Right cardiac atrium (tissue), 5 donors: ENCODE measurements at places on chromosomes 7 and 10. TPM values are rescaled to one million over a fixed set of nuclear protein-coding genes. Genes with fewer than 3 reads are reported as not detected.

DNA sequence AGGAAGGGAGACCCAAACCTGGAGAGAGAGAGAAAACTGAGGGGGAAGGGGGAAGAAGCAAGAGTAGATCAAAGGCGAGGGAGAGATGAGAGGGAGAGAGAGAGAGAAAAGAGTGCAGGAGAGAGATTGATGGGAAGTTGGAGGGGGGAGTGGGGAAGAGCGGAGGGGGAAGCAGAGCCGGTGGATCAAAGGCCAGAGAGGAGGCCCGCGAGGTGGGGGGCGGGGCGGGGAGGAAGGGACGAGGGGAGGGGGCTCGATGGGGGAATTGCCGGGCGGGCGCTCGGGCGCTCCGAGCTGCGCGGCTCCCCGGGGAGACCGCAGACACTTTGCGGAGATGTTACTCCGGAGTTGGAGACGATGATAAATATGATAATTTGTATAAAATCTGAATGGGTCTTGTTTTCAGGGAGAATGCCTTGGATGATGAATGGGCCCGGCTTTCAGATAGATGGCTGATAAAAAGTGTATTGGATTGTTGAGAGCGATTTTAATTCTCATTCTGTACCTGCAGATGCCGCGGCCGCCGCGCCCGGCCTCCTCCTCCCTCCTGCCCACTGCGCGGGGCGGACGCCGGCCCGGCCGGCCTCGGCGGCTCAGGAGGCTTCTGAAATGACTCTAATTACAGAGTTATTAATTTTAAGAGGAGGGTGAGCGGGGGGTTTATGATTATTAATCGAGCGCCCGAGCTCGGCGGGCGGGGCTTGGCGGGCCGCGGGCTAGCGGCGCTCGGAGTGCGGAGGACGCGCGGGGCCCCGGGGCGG lies 21.4 kb upstream of the PAX2 start:
- no peak for DNase-seq

- no peak for DNase-seq
Measured at GRCh38 chr10:17406036-17406834, 48.2 kb downstream of the ST8SIA6 start.

- DNase-seq, result no peak
Measured at GRCh38 chr10:55283031-55283430, 482.0 kb upstream of the PCDH15 start.

DNA sequence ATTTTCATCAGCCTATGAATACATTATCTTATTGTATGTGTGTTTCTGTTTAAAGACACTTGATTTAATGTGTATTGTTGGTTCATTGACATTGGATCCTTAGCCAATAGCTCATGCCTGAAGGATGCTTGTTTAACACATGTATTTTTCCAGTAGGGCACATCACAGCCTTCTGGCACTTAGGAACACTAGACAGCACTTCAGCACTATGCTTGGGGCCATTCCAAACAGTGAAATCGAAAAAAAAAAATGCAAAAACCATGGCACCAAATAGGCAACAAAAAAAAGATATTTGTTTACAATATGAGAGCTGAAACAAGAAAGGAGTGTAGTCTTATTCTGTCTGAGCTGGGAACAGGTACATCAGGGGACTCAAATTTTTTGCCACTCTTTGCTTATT lies 262.8 kb downstream of the SLC25A13 start:
- no peak for DNase-seq

- no peak for DNase-seq
Measured at GRCh38 chr10:71814922-71815411, 36.1 kb downstream of the PSAP start.

DNA sequence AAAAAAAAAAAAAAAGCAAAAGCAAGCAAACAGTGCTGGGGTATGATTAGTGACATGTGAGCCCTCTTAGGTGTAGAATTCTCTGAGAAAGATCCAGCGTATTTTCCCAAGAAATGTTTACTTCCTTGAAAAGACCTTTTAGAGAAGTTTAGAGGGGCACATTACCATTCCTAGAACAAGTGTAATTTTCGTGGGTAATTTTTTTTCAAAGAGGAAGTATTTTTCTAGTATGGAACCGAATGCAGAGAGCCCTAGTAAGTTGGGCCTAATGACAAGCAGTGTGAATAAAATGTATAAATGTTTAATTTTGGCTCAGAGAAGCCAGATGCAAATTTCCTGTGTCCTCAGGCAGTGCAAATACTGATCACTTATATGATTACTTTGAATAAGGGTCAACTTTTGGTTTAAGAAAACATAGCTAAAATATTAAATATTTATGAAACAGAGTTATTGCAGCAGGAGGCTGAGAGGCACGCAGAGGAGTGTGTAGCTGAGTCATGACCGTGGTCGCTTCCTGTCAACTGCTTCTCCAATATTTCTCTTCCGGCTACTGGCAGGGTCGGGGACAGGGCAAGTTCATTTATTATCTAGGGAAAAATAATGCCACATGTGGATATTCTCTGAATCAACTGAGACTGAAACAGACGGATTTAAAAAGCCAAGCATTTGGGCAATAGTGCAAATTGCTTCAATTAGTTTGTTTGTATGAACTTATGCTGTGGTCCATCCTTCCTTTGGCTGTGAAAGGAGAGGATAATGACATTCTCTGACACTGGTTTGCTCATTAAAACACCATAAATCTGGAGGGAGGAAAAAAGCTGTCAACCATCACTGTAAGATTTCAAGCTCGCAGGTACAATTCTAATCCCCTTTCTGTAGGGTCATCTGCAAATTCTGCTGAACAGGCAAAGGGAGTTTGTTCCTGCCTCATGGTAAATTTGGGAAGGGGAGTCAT lies 495.2 kb downstream of the GLRX3 start:
- DNase-seq, result no peak

DNA sequence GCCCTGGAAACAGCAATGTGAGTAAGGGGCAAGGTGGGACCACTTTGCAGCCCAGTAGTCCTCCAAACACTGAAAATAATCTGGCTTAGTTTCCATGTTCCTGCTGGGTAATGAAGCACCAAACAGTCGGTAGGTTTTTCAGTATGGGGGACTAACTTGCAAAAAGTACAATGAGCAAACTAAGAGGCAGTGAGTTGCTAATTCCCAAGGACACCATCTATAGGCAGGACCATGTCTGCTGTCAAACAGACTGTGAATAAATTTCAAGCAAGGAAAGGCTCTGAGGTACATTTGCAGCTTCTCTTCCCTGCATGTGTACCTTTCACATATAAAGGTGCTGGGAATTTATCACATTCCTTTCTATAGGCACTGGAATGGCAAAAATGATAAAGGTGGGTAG lies 327.7 kb downstream of the GPR158 start:
- DNase-seq, result no peak

DNA sequence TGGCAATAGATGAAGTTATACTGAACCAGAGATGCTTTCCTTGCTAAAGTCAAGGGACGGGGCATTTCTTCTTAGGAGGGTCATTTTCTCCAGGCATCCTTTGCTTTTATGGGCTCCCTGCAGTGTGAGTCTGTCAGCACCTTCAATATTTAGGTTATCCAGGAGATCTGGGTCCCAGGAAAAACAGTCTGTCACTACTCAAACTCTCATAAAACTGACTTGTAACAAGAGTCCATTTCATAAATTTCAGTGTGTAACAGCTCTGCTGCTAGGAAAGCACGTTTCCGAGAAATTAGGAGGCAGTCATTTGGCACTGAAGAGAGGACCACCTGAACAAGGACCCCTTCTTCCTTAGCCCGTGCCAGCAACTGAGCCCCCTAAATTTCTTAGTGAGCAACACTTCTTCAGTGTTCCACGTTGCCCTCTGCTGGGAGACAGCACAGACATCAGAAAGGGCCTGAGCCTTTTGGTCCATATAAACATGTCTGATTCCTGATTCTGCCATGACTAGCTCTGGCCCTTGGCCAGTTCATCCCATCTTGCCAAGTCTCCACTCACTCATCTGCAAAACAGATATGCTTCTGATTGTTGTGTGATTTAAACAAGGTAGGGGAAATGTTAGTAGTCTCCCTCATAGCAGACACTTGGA lies 7.2 kb downstream of the GCC1 start:
- DNase-seq, result no peak

DNA sequence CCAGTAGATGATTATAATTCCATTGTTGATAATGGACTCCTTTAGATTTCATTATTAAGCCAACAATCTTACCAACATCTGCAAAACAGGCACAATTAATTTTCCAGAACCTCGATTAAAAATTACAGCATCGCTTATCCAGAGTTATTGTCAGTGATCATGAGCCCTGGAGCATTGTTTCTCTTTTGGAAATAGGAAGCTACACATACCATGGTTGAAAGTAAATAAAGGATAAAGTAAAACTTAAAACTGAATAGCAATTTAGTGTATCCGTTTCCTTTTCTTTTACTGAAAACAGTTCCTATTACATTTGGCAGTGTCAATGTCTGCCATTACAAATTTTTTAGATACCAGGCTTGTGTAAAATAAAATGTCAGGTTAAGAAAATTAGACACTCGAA lies 9.9 kb upstream of the HOXA2 start:
- no peak for DNase-seq

- DNase-seq, result no peak
Measured at GRCh38 chr10:126502441-126502840, 114.2 kb upstream of the ADAM12 start.

GRCh38 chr7:53984776-53985175 lies 557.4 kb upstream of the VSTM2A start:
- DNase-seq, result no peak

DNA sequence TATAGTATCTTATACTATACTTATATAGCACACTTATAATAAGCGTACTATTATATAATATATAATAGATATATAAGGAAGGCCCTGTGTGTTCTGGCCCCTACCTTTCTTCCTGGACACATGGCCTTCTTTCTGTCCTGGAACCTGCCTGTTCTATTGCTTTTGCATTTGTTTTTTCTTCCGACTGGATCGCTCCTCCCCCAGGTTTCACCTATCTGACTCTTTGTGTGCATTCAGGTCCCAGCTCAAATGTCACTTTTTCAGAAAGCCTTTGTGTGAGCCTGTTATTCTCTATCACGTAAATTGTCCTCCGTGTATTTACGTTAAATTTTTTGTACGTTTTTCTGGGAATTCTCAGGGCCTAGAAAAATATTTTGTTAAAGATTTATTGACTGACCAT lies 2.9 kb upstream of the TRIM8 start:
- peak; percentile 17 for DNase-seq

- no peak for DNase-seq
Measured at GRCh38 chr10:83607959-83608745, 531.2 kb upstream of the GHITM start.

DNA sequence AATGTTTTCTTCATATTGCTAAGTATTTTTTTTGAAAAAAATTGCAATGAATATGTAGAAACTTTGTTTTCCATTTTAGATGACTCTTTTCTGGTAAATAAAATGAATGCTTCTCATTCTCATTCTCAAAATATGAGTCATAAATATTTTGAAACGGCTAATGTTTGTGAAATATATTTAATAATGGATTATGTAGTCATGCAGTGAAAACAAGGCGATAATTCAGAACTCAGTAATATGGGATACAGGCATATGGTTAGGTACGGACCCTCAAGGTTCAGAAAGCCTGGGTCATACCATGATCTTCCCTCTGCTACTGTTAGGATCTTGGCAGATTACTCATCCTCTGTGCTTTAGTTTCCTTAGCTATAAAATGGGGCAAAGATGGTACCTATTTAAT lies 46.2 kb upstream of the SLC39A12 start:
- no peak for DNase-seq

DNA sequence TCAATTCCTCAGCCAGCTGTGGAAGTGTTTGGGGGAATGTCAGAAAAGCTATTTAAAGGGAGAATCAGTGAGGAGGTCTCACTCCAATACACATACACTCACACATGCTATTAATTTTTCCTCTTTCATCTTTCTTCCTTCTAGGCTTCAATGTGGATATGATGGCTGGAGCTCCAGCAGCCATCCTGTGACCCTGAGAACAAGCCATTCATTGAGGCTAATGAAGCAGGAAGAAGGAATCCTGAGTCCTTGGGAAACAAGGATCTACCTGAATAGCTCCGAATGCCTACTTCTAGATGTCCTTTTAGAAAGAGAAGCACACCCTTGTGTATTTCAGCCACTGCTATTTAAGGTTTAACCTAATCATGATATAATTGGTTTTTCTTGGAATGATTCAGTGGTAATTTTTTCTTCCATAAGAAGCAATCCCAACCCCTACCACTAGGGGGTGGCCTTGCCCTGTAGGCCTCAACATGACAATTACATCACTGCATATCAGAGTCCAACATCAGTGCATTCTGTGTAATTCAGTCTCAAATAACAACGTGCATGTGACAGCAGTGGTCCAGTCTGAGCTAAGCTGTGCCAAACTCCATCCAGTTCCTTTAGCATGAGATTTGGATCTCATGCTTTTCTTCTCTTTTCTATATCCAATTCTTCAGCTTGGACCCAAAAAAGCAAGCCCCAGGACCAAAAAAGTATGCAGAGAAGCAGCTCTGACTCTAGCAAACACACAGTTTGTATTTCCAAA lies 85.3 kb upstream of the ANKRD1 start:
- DNase-seq, result peak; percentile 37

- no peak for DNase-seq
Measured at GRCh38 chr7:106561151-106561550, 99.8 kb downstream of the CCDC71L start.

- no peak for DNase-seq
Measured at GRCh38 chr7:122764902-122765301, 62.2 kb upstream of the RNF148 start.

- no peak for DNase-seq
Measured at GRCh38 chr7:1501487-1502270, 2.5 kb downstream of the INTS1 start.

DNA sequence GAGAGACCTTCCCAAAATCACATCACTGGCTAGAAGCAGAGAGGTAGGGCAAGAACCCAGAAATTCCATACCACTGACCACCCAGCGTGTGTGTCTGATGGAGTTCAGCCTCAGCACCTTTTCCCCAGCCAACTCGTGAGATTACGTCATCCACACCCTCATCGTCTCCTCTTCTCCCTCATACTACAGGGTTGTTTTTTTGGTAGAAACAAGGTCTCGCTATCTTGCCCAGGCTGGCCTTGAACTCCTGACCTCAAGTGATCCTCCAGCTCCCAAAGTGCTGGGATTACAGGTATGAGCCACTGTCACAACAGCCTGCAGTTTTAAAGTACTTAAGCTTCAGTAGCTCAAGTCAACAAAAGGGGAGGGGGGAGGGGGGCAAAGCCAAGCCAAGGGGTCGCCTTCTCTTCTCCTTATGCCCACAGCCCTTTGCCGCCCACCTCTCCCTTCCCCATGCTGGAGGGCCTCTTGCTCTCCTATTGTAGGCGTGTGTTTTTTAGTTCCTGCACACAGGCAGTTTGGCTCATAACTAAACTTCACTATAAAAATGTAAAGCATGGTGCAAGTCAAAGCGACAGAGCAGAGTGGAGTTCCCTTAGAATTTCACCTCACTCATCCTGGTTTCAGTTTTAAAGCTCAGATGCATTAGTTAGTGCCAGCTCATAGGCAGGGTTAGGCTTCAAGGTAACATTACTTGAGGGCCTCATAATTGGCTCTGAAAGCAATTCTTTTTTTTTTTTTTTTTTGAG lies 5.2 kb upstream of the PRDX3 start:
- DNase-seq, result no peak

- DNase-seq, result no peak
Measured at GRCh38 chr7:50262446-50262845, 42.1 kb upstream of the IKZF1 start.

SFTPA2 gene
- not detected for total RNA-seq

FAM237B gene
- not detected for total RNA-seq

LRRC18 gene
- not detected for total RNA-seq

UPK3B gene
- 0.48 TPM for total RNA-seq

JAZF1 gene
- total RNA-seq, result 19.9 TPM

MINDY4 gene
- total RNA-seq, result 6.0 TPM

GHRHR gene
- not detected for total RNA-seq

ANXA8L1 gene
- total RNA-seq, result 1.6 TPM

GPR37 gene
- not detected for total RNA-seq

PKD2L1 gene
- not detected for total RNA-seq

C10orf143 gene
- 2.8 TPM for total RNA-seq

TSPAN12 gene
- 63.7 TPM for total RNA-seq

CCZ1B gene
- 30.9 TPM for total RNA-seq

ADRB1 gene
- 48.0 TPM for total RNA-seq

DPP6 gene
- 0.11 TPM for total RNA-seq
